HFF-Myc (cell line): ENCODE measurements at places on chromosomes 13 and 19.

- no peak for DNase-seq
Measured at GRCh38 chr19:39497996-39498797, 550 bp upstream of the DLL3 start.

GRCh38 chr19:41029524-41030432 lies 38.7 kb downstream of the CYP2B6 start:
- DNase-seq, result no peak

DNA sequence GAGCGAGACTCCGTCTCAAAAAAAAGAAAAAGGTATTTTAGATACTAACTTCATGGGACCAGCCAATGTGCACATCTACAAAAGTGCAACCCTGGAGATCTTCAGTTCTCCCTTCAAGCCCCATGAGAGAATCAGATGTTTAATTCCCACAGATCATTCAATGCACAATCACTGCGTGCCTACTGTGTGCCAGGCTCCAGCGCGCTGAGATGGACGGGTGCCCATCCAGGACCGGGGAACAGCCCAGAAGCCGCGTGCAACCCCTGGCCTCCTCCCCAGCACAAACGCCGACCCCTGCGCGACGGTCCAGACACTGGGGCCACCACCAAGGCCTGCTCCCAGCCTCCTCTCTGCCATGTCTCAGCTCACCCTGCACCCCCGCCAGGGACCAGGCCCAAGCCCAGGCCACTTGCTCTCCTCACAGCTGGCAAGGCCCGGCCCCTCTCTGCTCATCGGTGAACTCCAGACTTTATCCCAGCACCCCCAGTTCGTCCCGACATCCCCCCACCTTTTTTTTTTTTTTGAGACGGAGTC lies 5.3 kb downstream of the BTBD2 start:
- no peak for DNase-seq

- no peak for DNase-seq
Measured at GRCh38 chr19:44602081-44602480, 11.3 kb upstream of the IGSF23 start.

DNA sequence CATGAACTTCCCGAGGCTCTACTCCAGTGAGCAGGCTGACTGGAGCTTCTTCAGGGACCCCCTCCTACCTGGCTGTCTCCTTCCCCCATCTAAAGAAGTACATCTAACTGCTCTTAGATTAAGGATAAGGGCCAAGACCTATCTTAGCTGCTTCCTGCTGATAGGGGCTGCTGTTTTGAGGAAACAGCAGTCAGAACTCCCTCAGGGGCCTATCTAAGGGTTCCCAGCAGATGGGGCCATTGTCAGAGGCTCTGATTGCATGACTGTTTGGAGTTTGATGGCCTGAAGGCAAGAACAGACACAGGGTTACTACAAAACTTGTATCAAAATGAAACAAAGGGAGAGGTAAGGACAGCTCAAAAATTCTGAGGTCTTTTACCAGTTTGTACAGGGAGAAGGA lies 2636.9 kb upstream of the PCDH20 start:
- DNase-seq, result no peak

DNA sequence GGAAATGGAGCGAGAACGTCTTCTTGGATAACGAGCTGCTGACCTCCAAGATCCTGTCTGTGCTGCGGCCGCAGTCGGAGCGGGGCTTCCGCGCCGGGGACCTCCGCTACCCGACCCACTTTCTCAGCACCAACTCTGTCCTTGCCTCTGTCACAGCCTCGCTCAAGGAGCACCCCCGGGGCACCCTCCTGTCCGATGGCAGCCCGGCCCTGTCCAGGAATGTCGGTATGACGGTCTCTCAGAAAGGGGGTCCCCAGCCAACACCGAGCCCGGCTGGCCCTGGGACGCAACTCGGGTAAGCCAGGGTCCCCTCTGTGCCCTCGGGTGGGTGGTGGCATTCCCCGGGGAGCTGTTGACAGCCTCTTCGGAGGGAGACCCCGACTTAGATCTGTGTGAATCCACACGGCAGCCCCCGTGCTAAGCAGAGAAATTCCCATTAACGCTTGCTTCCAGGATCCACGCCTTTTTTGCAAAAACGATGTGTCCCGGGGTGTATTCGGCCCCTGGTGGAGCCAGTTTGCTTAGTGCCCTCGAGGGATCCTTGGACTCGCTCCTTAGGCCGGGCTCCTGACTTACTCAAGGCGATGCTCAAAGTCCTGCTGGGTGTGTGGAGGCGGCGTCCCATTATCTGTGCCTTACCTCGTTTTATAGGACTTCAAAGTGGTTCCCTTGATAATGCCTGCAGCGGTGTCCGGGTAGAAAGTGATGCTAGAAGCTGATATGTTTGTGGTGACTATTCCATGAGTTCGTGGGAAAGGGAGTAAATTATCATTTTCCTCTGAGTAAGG lies 48.5 kb downstream of the PEX11G start:
- DNase-seq, result no peak

DNA sequence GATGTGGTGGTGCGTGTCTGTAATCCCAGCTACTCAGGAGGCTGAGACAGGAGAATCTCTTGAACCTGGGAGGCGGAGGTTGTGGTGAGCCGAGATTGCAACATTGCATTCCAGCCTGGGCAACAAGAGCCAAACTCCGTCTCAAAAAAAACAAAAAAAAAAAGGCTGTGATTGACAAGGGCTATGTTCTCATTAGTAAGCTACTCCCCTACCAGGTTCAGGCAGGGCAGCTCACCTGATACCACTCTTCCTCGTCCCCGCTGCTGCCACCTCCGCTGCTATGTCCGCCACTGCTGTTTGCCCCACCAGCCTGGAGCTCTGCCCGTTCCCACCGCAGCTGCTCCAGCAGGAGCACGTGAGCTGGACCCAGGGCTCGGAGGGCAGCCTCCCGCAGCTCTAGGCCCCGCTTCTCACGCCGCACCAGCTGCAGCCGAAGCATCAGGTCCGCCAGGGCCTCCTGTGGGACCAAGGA lies 9.4 kb downstream of the USHBP1 start:
- no peak for DNase-seq

DNA sequence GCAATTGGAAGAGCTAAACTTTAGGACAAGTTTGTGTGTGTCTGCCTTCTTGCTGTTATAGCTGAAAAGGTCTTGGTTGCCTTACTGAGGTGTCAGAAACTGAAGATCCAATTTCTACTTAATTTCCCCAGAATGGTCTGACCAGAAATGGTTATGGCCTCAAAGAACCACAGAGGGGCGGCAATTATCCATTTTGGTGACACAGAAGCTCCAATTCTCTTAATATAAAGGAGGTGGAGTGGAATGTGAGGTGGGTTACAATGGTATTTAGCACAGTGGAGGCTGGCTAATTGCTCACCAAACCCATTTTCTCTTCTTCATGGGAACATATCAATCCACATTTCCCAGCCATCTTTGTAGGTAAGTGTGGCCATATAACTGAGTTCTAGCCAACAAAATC lies 1157.2 kb downstream of the OLFM4 start:
- no peak for DNase-seq

GRCh38 chr13:33452873-33453517 lies 167.4 kb upstream of the STARD13 start:
- no peak for DNase-seq

DNA sequence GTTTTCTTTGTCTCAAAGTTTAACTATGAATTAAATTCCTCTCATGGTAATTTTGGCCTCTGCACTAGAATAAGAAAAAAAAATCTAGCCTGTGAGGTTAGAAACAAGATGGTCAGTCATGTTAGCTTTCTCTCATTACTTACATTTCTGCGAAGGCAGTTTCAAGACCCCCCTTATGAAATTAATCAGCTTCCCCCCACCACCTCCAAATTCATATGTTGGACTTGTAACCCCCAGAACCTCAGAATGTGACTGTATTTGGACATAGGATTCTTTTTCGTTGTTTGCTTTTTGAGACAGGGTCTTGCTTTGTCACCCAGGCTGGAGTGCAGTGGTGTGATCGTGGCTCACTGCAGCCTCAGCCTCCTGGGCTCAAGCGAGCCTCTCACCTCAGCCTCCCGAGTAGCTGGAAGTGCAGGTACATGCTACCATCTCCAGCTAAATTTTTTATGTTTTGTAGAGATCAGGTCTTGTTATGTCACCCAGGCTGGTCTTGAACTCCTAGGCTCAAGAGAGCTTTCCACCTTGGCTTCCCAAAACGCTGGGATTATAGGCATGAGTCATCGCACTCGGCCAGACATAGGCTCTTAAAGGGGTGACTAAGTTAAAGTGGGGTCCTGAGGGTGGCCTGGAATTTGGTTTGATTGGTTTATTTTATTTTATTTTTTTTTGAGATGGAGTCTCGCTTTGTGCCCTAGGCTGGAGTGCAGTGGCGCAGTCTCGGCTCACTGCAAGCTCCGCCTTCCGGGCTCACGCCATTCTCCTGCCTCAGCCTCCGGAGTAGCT lies 1.4 kb downstream of the PLA2G4C start:
- no peak for DNase-seq

DNA sequence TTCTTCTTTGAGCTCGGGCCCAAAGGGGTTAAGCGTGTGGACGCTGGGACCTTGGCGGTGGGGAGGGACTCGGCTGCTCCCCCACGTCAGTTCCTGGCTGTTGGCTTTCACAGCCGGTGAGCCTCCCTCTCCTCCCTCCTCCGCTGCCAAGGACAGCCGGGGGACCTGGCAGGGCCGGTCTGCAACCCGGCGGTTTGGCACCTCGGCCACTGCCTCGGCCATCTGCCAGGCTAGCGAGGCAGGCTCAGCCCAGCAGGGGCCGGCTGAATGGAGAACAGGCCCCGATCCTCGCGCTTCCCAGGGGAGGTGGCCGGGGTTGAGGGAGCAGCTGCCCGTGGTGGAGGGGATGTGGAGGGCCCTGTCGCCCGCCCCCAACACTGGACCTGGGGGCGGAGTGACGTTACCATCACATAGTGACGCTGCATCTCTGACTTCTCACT lies 5.0 kb downstream of the TLE5 start:
- DNase-seq, result no peak

- DNase-seq, result no peak
Measured at GRCh38 chr13:113860051-113860664, 3.7 kb downstream of the GAS6 start.

- no peak for DNase-seq
Measured at GRCh38 chr13:96822895-96823294, 171.4 kb downstream of the OXGR1 start.
